Heart right ventricle (tissue), 16 donors: ENCODE measurements at places on chromosomes 1 and 21. TPM values are rescaled to one million over a fixed set of nuclear protein-coding genes. Genes with fewer than 3 reads are reported as not detected.

The FGR gene
- total RNA-seq = 1.9 TPM

The C8B gene
- total RNA-seq = not detected

The FAM163A gene
- 0.30 TPM for total RNA-seq

The OR2T35 gene
- total RNA-seq = not detected

- no peak overlapping the region for H3K4me3 ChIP-seq
- H3K36me3 ChIP-seq = no peaks in the 10 kb centered on the region
- DNase-seq = no peak
- H3K4me1 ChIP-seq = no peaks in the 10 kb centered on the region
- no peaks in the 10 kb centered on the region for H3K27me3 ChIP-seq
- no peak overlapping the region for H3K27ac ChIP-seq
Observed at GRCh38 chr21:35265170-35265877, 216.2 kb upstream of the RUNX1 start.

GRCh38 chr1:60759291-60759690 lies 323.1 kb upstream of the NFIA start:
- DNase-seq = no peak
- no peaks in the 10 kb centered on the region for H3K36me3 ChIP-seq
- H3K27me3 ChIP-seq = no peaks in the 10 kb centered on the region
- H3K27ac ChIP-seq = no peak overlapping the region

- no peak overlapping the region for H3K27ac ChIP-seq
- DNase-seq = no peak
- no peak overlapping the region for H3K4me3 ChIP-seq
- no peaks in the 10 kb centered on the region for H3K36me3 ChIP-seq
Observed at GRCh38 chr1:245823408-245824147, 668.8 kb downstream of the KIF26B start.
